ENCODE measurements at places on chromosomes 4 and X.

DNA sequence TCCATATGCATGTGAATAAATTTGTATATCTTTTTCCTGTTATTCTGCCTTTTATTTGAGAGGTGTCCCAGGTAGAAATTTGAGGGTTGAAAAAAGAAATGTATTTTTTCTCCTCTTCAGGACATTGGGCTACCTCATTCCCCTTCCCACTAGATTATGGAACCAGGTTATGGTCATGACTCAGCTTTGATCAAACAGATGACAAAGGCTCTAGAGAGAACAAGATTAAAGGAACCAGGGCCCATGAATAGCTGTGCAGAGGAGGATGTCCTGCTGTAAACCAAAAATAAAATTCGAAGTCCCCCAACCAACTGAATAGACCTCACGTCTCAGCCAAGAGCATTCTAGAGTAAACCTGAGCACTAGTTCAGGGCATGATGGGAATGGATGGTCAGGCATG is 313.2 kb downstream of the RAPGEF2 start:
- DNase-seq = no peak

GRCh38 chr4:7691982-7692381 is 247.7 kb downstream of the AFAP1 start:
- no peak for DNase-seq

DNA sequence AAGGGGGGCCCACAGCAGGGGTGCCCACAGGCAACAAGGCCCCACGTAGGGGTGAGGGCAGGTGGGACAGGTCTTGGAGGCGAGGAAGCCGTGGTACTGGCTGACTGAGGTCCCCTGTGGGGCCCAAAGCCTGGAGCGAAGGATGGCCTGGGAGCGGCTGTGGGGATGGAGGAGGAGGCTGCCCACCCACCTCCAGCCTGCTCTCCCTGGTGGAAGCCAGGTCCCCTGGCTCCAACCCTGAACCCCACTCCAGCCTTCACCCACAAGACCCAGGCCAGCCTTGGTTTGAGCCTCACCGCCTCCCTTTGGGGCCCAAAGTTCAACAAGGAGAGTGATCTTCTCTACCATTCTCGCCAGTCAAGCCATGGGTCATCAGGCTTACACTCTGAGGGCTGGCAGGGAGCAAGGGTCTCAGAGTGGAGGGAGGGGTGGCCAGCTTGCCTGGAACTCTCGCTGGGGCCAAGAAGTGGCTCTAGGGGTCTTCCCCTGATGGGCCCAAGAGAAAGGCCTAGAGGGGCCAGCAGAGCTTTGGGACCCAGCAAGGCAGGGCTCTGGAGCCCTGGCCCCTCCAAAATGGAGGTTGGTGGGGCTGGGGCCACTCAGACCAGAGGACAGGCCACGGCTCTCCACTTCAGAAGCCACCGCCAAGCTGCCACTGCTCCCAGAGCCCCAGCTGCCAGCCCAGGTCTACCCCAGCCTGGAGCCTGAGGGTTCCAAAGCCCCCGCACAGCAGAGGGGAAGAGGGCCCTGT is 5.0 kb downstream of the PNCK start:
- DNase-seq = no peak

- DNase-seq = peak; percentile 63
Measured at GRCh38 chrX:100636321-100636991, at the start of gene TSPAN6. Gene TSPAN6 (minus strand): TSS chrX:100636806. CDS start chrX:100636694, 112 bp downstream.

GRCh38 chr4:68361146-68361589 is 11.3 kb upstream of the YTHDC1 start:
- DNase-seq = no peak

GRCh38 chrX:22121161-22121560 is 89.0 kb downstream of the PHEX start:
- no peak for DNase-seq

DNA sequence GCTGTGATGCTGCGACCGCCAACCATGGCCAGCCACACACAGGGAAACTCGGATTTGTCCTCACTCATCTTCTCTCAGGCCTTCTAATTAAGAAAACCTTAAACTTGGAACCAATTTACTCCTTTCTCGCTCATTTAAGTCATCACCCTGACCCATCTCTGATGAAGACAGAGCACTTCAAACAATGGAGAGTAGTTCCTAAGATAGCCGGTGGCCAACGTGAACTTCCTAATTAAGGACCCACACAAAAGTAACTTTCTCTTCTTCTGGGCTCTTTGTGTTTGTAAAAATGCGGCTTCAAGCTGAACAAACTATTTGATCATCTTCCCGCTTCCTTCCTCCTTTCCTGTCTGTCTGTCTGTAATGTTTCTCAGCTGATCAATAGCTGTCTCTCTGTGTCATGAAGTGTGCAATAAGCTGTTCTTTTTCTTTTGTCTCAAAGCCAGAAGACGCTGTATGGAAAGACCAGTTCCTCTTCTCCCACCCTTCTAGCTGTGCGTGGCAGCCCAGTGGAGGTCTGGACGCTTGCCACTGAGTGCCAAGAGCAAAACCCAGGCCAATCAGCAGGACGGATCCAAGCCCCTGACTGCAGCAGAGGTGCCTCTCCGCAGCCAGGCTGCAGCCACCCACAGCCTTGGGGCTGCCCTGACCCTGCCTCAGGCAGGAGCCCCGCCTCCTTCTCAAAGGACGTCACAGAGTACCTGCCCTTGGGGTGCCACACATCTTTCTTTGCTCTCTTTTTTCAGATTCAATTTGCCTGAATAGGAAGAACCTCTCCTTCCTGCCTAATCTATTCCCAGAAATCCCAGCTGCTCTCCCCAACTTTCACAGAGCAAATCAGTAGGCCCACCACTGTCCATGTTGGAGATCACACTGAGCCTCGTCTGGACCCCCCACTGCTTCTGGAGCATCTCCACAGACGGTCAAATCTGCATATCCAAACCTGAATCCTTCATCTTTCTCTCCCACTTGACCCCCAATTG is 59.3 kb downstream of the MAML3 start:
- DNase-seq = peak; percentile 48

DNA sequence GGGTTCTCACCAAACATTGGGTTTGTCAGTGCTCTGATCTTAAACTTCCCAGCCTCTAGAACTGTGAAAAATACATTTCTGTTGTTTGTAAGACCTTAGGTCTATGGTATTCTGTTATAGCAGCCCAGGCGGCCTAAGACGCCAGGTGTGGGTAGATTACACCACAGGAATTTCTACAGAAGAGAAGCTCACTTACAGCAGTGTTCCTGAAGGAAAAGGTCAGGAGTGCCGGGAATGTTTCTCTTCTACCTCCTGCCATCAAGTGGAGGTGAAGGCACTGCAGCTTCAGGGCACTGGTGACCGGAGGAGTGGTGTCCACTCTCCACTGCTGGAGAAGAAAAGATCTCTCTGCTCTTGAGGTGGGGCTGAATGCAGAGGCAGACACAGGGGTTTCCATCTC is 45.7 kb downstream of the FHDC1 start:
- no peak for DNase-seq

- DNase-seq = no peak
Measured at GRCh38 chr4:127737295-127737694, 7.1 kb downstream of the SLC25A31 start.

GRCh38 chr4:150126201-150126863 is 48.1 kb downstream of the DCLK2 start:
- DNase-seq = no peak

GRCh38 chrX:140180585-140180984 is 215.3 kb upstream of the CXorf66 start:
- DNase-seq = no peak
